ENCODE measurements at places on chromosomes 11 and 22. TPM values are rescaled to one million over a fixed set of nuclear protein-coding genes. Genes with fewer than 3 reads are reported as not detected.

C11orf65 gene
- 1.9 TPM for total RNA-seq

TCP11L1 gene
- total RNA-seq: 8.1 TPM

PATE4 gene
- not detected for total RNA-seq

OR52I2 gene
- not detected for total RNA-seq

CSNK2A3 gene
- total RNA-seq: not detected

APOA5 gene
- not detected for total RNA-seq

PNPLA3 gene
- total RNA-seq: 26.8 TPM

MYBPC3 gene
- not detected for total RNA-seq

OR10A6 gene
- not detected for total RNA-seq

OR8D2 gene
- total RNA-seq: not detected

OR52N4 gene
- not detected for total RNA-seq

PGA4 gene
- total RNA-seq: not detected

CRYAB gene
- not detected for total RNA-seq

RFPL1 gene
- not detected for total RNA-seq

- DNase-seq: no peak
Measured at GRCh38 chr11:37333345-37333744, 735.3 kb upstream of the RAG2 start.

- DNase-seq: peak; percentile 74
Measured at GRCh38 chr11:125062931-125063428, at the start of gene SLC37A2. Gene SLC37A2, plus strand, starts transcription at chr11:125063305. Its CDS starts 63 bp downstream, at chr11:125063368.

DNA sequence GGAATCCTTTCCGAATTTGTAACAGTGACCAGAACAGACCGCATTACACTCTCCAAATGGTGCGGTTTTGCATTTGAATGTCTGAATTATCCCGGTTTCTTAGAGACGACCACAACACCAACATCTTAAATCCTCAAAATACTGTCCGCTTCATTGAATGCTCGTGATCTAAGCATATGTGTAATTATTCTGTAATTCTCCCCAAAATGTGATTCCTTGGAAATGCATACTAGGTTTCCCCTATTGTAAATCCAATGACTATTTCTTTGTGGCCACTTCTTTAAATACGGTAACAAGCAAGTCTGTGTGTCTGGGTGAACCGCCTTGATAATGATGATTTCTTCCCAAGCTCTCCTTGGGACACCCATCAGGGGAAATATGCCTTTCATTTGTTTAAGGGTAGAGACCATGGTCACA is 87.3 kb upstream of the DBX1 start:
- no peak for DNase-seq

DNA sequence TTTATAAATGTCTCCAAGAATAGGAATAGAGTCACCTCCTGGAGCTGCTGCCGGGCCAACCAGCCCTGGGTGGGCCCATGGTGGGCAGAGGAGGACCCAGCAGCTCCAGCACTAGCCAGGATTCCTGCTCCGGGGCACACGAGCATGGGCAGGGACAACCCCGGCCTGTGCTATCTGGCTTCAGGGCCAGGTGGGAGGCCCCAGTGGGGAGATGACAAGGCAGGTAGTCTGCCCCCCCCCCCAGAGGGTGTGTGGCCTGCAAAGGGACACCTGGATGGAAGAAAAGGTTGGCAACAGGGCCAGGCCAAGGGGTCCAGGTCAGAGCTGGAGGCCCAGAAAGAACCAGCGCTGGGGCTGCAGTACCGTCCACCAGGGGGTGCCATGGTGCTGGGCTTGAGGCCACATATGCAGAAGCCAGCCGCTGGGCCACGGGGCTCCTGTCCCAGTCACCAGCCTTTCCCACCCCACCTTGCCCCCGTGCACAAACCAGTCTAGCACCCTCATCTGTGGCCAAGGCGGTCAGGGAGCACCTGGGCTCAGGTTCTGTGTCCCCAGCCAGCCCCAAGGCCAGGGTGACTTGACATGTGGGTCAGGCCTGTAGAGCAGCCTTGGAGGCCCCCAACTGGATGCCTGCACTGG is 3.4 kb downstream of the TSPAN32 start:
- peak; percentile 64 for DNase-seq

DNA sequence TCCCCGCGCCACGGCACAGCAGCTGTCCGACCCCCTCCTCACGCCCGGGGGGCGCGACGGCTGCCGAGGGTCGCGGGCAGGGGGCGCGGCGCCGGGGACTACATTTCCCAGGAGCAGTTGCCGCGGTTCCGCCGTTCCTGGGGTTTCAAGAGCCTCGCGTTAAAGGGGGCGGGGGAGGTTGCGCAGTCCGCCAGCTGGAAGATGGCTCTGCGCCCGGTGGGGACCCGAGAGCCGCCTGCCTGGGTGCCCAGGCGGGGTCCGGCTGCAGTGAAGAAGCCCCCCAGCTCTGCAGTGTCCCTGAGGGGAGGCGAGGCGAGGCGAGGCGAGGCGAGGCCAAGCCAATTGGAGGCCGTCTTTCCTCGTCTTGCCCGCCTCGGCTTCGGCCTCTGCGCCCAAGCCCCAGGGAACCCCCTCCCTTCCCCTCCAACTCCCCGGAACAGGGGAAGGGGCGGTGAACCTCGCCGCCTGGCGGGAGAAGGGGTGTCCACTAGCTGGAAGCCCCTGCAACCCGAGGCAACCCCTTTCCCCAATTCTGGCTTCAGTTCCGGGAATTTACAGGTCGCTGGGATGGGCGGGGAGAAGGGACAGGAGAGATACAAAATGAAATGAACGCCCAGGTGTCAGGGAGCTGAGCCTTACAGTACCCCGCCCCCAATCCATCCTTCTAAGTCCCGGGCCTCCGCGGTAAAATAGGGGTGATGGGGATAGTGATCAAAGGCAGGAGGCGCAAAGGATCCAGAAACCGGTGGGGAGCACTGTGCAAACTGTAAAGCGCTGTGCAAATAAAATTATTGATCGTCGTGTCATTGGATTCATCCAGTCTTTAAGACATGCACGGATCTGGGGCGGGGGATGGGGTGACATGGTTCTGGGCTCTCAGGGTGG is 5.2 kb upstream of the GCAT start:
- DNase-seq: peak; percentile 52

GRCh38 chr22:47062126-47062525 is 299.7 kb downstream of the TBC1D22A start:
- DNase-seq: no peak

- no peak for DNase-seq
Measured at GRCh38 chr11:119419834-119420492, 3.0 kb downstream of the THY1 start.

GRCh38 chr11:61963016-61963281 is 4.5 kb downstream of the FTH1 start:
- DNase-seq: no peak

GRCh38 chr22:46763051-46763705 is 728 bp downstream of the TBC1D22A start:
- peak; percentile 63 for DNase-seq

DNA sequence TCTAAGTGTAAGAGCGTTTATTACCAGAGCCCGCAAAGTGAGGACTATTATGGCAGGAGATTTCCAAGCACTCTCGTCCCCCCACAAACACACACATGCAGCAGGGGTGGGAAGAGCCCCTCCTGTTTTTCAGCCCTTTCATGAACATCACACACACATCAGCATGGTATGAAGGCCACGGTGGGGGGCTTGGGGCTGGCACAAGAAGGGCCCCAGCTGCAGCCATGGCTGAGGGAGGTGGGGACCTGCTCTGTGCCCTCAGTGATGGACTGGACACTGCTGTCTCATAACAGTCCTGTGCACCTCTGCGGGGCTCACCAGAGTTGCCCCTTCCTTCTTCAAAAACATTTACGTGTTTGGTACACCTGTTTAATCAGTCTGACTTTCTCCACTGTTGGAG is 650.7 kb downstream of the BRD1 start:
- no peak for DNase-seq

- DNase-seq: no peak
Measured at GRCh38 chr11:108853864-108854263, 189.0 kb downstream of the DDX10 start.

GRCh38 chr11:34530545-34531234 is 17.1 kb upstream of the ELF5 start:
- no peak for DNase-seq

DNA sequence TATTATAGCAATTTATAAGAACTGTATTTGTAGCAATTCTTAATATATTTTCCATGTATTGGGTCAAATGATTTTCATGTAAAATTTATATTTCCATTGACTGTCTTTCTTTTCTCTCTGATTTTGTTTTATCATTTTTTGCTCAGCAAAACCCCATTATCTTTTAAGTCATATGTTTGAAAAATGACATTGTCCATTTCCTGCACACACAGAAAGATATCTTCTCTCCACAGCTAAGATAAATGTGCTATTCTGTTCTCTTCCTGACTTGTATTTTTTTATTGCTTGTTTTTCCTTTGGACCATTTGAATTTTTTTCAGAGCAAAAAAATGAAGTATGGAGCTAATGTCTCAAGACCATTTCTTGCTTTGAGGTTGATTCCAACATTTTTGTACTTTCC is 6.3 kb upstream of the LRRC55 start:
- no peak for DNase-seq

DNA sequence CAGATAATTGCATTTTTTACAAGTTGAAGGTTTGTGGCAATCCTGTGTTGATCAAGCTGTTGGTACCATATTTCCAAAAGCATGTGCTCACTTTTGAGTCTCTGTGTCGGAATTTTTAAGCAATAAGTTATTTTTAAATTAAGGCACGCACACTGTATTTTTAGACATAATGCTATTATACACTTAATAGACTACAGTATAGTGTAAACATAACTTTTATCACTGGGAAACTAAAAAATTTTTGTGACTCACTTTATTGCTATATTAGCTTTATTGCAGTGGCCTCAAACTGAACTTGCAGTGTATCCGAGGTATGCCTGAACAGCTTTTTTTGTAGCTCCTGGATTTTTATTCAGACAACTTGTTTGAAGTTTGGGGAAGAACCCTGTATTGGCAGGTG is 31.3 kb upstream of the RRM1 start:
- DNase-seq: no peak

- no peak for DNase-seq
Measured at GRCh38 chr11:13667245-13667644, 1.2 kb upstream of the FAR1 start.

- no peak for DNase-seq
Measured at GRCh38 chr22:32850591-32851517, 49.3 kb downstream of the TIMP3 start.

DNA sequence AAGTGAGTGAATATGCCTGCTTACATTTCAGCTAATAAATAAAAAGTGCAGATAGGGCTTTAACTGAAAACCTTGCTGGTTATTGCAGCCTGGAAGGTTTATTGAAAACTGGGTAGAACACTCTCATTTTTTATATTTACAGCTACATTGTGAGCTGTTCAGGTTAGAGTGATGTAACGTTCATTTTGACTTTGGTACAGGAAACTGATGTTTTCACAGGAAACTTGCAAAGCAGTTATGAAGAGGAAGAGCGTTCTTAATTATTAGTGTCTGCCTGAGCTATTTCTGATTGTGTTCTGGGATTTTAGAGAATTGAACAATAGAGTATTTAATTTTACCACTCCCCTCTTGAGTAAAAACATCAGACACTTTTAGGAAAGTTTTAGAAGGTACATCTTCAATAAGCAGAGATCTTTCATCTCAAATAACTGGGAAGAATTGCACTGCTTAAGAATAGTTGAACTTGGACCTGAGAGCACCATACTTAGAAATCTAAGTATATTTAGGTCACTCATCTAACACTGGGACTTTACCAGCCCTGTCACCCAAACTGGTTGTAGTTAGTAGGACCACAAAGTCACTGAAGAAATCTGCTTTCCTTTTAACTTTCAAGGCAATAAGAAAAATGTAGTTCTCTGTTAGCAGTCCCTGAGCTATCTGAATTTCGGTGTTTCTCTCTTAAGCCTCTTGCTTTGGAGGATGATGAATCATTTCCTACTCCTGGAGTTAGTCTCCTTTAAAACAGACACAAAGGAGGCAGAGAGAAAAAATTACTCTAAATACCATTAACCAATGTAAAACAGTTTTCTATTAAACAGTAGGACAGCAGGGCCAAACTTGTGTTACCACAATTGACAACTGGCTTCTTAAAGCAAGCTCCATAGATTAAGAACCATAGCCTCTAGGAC is 128.6 kb upstream of the DDI1 start:
- no peak for DNase-seq

DNA sequence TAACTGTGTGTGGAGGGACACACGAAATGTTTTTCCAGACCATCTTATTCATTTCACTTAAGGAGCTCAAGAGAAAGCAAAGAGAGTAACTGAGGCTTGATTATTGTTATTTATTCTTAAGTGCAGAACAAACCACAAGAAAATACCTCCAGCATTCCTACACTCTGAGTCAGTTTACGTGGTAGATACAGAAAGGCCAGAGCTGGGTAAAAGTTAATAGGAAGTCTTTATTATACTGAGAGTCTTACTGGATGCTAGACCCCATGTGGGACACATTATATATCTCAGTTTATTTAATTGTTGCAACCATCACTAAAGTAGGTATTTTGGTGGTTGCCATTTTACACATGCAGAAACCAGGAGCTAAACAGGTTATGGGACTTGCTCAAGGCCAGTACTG is 261.4 kb upstream of the POU2AF2 start:
- DNase-seq: peak; percentile 77

DNA sequence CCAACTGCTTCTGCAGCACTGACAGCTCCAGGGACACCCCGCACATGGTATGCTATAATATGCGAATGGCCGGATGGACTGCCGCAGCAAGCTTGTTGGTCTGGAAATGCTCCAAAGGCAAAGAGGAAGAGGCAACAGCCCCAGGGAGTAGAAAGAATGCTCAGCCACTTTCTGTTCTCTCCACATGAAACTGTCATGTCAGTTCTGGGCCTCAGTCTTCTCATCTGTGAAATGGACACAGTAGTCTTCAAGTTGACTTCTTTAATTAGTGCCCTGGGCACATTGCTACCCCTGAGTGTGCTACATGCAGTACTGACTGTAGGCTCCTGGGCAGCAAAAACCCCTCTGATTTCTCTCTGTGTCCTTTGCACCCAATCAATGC is 19.9 kb downstream of the IL10RA start:
- DNase-seq: no peak

- no peak for DNase-seq
Measured at GRCh38 chr11:61766353-61766841, 14.0 kb downstream of the MYRF start.

DNA sequence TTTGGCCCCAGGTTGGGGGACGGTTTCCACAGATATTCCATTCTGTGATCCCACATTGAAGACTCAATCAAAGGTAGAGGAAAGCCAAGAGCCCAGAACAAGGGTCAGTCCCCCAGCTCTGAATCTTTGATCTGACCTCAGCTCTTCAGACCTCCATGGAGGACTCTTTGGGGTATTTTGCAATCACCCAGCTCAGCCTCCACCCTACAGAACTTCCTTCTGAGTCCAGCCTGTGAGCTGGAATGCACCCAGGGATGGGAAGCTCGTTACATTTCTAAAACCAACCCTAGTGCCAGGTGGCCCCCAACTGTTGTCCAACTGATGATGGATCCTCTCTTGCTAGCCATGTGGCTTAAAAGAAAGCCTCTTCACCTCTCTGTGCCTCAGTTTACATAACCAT is 335.3 kb downstream of the MN1 start:
- no peak for DNase-seq

Data from PC-9 (cell line).